Dermis blood vessel endothelial cell (primary cell): ENCODE measurements at places on chromosomes 4 and X.

DNA sequence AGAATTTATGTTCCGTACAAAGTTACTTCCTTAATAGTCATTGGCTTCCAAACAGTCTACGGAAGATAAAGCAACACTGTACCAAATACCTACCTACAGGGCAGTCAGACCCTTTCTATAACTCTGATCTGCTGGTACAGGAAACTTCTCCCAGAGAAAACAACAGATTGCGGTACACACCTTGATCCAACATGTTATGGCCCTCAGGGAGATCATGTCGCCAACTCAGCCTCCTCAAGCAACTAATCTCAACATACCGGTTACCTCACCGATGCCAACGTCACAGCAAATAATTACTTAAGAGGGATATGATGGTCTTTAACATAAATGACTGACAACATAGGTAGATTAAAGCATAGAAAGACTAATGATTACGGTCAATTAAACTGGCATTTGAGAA is 70.4 kb downstream of the RFC1 start:
- DNase-seq, result no peak

- DNase-seq, result no peak
Measured at GRCh38 chrX:68994135-68994890, 165.5 kb downstream of the EFNB1 start.

- DNase-seq, result no peak
Measured at GRCh38 chr4:103626296-103626695, 93.5 kb downstream of the TACR3 start.

DNA sequence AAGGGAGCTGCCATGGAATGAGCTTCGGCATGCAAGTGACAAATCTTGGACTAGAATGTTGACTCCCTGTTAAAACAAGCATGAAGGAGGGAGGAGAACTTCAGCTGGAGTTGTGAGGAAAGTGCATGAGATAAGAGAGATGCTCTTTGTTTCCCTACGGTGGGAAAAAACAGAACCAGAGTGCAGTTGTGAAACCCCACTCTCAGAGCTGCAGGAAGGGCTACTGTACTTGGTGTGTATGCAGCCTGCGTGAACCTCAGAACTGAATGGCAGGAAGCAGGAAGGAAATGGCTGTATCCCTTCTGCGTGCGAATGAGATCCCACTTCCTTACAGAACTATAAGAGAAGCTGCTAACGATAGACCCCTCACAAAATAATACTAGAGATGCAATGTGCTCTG is 57.2 kb downstream of the EGF start:
- peak; percentile 79 for DNase-seq

- DNase-seq, result peak; percentile 24
Measured at GRCh38 chrX:41802958-41803357, 79.0 kb downstream of the GPR82 start.

- DNase-seq, result no peak
Measured at GRCh38 chr4:177271091-177271490, 38.6 kb upstream of the NEIL3 start.

DNA sequence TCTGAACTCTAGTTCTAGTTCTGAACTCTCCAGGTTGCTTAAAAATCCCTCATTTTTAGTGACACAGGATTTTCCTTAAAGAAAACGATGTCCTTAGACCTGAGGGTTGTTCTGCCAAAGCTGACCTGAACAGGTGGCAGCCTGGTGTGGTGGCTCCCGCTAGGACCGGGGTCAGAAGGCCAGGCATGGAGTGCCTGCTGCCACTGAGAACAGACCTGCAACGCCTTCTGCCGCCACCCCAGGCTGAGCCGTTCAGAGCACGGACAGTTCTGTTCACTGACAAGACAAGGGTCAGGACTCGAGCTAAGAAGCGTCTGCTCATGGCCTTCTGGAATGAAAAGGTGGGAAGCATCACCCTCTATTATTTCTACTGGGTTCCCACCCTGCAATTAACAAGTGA is 15.8 kb downstream of the DCTD start:
- no peak for DNase-seq

GRCh38 chrX:2901367-2902036 is 27.6 kb downstream of the ARSD start:
- no peak for DNase-seq

- DNase-seq, result peak; percentile 10
Measured at GRCh38 chr4:78477276-78477675, 74.3 kb upstream of the ANXA3 start.

DNA sequence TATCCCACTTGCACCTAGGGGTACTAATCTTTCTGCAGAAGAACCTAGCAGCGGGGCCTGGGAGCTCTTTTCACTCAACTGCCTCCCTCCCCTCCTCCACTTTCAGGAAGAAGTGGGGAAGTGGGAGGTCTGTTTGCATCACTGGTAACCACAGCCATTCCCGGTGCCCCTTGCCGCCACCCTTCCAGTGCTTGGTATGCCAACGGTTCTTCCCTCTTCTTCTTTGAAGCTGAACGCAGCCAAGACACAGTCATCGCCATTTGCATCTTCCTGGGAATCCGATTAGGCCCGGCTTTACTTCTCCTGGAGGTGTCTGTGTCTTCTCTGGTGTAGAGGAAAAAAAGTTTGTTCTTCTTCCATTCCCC is 47.2 kb upstream of the RBPJ start:
- no peak for DNase-seq

GRCh38 chr4:138049355-138049754 is 192.8 kb downstream of the SLC7A11 start:
- peak; percentile 46 for DNase-seq

- DNase-seq, result peak; percentile 23
Measured at GRCh38 chr4:56130606-56131155, 181.9 kb downstream of the CEP135 start.

DNA sequence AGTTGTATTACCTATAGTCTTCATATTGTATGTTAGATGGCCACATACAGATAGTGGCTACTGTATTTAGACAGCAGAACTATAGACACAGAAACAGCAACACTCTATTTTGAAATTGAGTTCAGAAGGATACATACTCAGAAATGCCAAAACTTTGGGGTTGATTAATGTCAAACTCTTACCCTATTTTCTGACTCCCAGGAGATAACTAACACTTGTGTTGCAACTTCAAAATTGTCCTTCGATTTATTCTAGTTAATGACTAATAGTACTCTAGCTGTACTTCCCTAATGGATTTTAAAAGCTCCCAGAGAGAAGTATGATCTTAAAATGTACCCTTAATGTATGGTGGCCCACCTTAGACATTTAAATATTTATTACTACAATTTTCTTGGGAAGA is 229.9 kb upstream of the UGT8 start:
- DNase-seq, result no peak

- DNase-seq, result no peak
Measured at GRCh38 chrX:154988719-154989118, 33.8 kb downstream of the F8 start.

- no peak for DNase-seq
Measured at GRCh38 chrX:16903274-16904022, 33.3 kb upstream of the RBBP7 start.

DNA sequence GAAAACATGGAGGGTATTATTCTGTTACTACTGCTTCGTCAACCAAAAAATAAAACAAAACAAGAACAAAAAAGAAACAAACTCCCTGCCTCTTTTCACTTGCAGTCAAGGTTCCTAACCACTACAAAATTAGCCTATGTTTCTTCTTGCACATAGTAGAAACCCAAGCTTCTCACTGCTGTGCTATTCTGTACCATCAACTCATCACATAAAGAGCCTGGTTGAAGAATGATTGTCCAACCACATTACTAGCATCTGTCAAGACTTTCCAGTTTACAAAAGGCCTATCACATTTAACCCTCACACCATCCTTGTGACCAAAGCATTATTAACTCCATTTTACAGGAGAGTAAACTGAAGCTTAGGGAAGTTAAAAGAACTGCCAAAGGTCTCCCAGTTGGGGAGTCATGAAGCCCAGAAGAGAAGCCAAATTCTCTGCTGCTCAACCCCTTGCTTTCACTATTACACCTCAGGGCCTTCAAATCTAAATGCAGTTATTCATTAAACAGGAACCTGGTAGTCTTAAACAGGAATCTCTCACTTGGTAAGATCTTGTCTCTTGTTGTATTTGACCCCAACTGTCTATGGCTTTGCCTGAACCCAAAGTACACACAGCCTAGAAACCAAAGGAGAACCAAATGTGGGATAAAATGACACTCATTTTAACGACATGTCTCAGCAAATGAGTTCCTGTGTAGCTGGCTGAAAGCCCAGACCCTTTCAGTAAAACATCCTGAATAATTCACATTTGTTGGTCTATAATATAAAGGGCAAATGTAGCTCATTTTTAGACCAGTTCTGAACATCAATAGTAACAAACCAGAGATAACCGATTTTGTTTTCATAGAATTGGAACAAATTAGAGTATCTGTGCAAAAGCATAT is 8.6 kb downstream of the F9 start:
- no peak for DNase-seq

DNA sequence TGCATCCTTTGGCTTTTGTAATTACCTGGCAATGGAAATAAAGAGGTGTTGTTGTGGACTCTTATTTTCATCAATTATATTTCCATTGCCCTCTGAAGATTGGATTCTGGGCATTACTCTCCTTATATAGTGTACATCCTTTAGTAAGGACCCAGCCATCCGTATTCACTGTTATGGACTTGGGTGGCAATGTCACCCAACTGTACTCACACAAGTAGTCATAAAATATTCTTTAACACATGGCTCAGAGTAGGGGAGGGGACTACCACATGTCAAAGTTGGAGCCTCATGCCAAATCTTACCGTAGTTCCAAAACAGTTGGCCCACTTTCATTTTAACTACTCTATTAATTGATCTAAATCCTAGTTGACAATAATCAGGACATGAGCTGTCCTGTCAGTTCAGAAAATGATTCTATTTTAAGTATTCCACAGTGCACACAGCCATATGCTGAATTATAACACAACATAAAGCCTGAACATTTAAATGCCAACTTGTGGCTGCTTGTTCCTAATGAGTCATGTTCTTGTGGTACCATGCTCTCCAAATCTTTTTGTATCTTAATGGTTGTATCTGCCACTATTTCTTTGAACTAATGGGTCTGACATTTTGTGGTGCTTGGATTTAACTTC is 4.9 kb downstream of the FRAS1 start:
- no peak for DNase-seq

GRCh38 chr4:55447108-55447708 is 51.5 kb downstream of the TMEM165 start:
- DNase-seq, result no peak

DNA sequence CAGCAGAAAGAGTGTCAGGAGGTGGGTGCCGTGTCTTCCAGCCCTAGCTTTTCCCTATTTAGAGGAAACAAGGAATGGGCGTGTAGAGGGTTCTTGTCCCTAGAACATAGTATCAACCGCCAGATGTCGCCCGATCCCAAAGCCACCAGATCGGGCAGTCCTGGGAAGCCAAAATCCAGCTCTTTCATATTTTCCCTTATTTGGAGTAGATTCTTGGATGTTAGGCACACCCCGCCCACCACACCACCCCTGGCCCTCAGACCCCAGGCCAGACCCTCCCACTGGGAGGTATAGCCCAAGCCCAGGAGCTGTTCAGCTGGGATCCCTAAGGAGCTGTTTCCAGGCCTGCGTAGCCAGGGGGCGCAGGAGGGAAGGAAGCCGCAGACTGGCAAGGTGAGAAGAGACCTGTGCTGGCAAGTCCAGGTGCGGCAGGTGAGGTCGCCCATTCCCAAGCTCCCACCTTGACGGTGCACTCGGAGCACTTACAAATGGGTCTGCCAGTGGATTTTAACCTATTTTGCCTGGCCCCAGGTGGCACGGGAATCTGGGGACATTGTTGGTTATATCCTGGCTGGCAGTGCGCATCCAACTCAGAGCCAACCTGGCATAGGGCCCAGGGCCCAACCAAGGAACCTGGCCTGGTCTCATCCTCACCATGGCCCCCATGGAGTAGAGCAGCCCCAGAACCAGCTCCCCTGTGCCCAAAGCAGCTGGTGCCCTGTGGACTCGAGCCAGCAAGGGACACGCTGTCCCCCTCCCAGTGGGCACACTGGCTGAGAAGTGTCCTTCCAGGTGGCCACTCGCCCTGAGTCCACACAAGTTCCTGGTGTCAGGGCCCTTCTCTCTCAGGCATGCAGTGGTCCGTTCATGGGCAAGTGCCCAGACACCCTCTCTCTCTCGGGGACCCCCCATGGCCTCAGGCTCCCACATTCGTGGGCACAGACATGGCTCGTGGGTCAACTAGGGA is 811 bp downstream of the FLNA start:
- peak; percentile 76 for DNase-seq

- peak; percentile 33 for DNase-seq
Measured at GRCh38 chrX:15151267-15152186, 118.4 kb downstream of the ASB9 start.

GRCh38 chr4:3249711-3250437 is 915 bp downstream of the MSANTD1 start:
- no peak for DNase-seq

- DNase-seq, result no peak
Measured at GRCh38 chr4:130233377-130234047, 1137.6 kb downstream of the C4orf33 start.

DNA sequence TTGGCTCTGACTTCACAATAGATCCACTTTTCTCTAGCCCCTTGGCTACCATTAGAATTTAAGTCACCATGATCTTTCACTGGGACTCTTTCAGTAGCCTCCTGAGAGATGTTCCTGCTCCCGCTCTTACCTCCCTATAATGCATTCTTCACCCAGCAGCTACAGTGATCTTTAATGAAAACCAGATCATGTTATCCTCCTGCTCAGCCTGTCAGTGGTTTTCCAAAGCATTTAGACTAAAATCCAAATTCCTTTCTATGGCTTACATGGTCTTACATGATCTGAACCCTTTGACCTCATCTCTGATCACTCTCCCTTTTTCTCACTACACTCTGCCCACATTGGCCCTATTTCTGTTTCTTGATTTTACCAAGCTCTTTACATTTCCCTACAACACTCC is 18.3 kb upstream of the RPS6KA3 start:
- no peak for DNase-seq

DNA sequence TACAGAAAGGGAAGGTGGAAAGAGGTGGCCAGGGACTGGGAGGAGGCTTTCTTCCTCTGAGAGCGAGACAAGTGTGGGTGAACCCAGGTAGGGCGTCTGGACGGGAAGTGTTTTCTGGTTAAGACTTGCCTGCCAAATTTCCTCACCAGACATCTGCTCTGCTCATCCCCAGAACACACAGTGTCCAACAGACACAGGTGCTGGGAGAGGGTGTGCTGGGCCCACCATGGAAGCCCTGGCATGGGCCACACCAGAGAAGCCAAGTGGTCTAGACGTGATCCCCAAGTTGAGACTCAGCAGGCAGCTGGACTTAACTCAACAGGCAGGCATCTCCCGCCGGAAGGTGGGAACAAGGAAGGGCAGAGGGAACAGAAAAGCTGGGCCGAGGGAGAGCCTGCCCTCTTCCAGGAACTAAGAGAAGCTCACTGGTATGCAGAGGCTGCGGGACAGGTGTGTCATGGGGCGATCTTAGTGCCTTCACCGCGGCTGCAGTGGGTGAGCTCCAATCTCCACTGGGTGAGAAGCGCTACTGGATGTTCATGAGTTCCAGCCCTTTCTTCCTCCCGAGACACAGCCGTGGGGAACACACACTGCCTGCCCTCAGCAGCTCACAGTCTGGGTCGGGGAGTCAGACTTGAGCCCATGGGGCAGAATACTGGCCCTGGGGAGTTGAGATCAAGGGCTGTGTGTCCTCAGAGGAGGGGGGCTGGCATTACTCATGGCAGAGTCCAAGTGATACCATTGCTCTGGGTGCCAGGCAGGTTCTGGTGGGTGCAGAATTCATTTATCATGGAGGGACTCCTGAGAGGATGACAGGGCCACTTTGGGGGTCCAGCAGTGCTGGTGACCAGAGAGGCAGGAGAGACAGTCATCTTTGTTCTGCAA is 110.2 kb downstream of the CPZ start:
- no peak for DNase-seq
